T-helper 2 cell treated with Interferon-gamma antibody and Interleukin-4, amounts not matched to agents 5 μg/mL and 100 μg/mL, for 36 hours (primary cell): ENCODE measurements at places on chromosomes 1 and 21.

DNA sequence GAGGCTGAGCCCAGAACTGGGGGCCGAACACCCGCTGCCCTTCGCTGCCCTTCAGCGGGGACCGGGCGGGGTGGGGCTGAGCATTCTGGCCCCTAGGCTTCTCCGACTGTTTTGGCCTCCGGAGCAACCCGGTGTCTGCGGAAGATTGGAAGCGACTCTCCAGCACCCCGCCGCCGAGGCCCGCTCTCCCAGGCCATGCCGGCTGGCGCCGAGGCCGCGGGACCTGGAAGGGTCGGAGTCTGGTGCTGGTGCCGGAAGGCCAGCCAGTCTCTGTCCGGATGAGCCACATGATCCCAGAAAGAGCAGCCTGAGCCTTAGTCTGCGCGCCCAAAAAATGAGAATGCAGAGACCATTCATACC is 272.0 kb downstream of the FOXD2 start:
- DNase-seq, result no peak

- no peak for DNase-seq
These were observed 6.7 kb downstream of the TBX15 start for GRCh38 chr1:118981436-118981835.

DNA sequence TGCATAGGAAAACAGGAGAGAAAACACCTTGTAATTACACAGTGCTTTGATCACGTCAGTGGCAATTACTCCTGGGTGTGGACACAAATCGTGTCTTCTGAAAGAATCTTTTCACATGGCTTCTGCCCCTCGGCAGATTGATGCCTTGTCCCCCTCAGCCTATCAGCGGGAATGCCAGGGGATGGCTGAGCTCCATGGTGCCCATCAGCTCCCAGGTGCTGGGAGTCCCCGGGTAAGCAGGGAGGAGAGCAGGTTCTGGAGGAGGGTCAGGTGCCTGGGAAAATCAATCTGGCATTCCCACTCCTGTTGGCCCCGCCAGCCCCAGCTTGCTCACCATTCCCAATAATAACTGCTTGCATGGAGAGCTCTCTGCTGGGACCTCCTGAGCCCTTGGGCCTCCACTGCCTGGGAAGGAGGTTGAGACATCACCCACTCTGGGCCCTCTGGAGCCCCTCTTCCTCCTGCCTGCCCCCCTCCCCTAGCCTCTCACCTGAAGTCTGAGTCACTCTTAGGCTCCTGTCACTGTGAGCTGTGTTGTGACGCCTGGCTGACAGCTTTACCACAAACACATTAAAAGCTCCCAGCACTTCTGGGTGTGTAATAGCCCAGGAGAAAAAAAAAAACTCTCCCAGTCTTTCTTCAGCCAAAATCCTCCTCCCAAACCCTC is 4.9 kb downstream of the CAMK2N1 start:
- no peak for DNase-seq

GRCh38 chr1:48025076-48025475 is 27.9 kb upstream of the TRABD2B start:
- DNase-seq, result no peak

DNA sequence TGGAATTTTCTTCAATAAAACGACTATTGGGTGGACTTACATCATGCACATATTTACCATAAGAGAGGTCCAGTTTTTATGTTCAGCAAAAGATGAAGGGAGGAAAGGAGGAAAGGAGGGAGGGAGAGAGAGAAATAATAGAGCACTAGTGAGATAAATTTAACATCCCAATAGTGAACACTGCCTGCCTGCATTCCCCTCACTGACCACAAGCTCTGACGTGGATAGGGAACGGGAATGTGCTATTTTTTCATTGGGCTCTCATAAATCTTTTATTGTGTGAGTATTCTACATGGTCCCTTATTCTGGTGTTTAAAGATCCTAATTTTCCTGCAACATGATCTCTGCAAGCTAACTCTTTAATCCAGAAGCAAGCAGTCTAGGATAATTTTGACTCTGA is 82.1 kb downstream of the TTC3 start:
- no peak for DNase-seq

DNA sequence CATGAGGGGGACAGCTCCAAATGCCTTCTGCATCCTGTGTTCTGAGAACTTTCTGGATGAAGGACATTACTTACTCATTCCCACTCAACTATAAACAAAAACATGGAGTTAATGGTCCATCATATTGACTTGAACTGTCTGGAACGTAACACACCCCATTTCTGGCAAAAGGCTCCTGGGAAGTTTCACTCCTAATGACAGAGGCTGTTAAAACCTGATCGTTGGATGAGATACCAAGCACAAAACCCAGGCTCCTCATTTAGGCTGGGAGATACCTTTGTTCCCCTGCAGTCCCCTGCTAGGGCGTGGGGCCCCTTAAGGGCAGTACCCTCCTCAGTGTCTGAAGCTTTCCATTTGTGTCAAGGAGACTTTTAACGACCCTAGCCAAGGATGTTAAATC is 78.9 kb downstream of the RHOU start:
- DNase-seq, result no peak

GRCh38 chr1:31487143-31487542 is 74.1 kb downstream of the SERINC2 start:
- DNase-seq, result no peak

DNA sequence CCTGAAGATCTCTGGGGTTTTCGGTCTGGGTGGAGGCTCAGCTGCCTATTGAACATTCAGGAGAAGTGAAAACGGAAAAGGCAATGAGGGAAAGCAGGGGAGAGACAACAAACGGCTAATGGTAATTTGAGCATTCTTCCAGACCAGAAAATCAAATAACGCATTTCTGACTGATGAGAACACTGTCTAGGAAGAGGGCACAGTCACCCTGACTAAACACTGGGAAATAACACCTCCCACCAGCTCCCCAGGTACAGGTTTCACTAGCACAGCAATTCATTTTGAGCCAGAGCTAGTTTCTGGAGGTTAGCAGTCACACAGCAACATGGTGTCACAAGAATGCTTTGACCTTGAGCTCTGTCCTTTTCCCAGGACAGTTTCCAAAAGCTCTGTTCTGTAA is 21.1 kb downstream of the NCF2 start:
- DNase-seq, result no peak

DNA sequence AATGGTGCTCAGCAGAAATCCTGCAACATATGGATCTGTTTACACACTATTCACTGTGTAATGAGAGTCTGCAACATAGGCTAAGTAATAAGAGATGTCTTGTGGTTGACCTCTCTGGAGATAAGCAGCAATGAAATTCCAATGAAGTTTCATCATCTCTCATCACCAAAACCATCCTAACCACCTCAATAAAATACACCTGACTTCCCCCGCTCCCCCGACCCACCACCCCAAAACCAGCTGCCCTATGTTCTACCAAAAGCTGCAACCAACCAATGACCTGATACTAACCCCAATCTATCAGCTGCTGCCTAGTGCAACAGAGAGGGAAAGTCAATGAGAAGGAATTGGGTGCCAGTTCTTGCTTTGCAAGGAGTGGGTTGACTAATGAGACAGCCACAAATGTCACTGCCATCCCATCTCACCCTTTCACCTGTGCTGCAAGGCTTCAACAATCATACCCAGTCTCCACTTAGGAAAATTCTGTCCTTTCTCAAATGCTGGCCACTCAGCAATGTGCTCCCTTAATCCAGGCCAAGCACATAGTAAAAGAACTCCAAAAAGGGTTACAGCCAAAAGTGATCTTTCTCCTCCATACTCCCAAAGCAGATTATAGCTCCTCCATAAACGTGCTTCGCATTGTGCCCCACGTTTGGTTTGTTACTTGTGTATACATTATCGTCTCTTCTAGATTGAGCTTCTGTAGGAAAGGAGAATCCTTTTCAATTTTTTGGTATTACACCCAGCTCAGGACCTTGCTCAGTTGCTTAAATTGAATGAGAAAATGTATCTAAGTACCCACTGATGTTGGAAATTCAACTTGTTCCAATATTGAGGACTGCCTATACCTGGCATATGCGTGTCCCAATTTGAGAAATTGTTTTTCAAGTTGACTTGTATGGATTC is 29.0 kb downstream of the MRPL39 start:
- peak; percentile 62 for DNase-seq

- DNase-seq, result no peak
These were observed 894 bp upstream of the TSEN15 start for GRCh38 chr1:184050636-184051035.

DNA sequence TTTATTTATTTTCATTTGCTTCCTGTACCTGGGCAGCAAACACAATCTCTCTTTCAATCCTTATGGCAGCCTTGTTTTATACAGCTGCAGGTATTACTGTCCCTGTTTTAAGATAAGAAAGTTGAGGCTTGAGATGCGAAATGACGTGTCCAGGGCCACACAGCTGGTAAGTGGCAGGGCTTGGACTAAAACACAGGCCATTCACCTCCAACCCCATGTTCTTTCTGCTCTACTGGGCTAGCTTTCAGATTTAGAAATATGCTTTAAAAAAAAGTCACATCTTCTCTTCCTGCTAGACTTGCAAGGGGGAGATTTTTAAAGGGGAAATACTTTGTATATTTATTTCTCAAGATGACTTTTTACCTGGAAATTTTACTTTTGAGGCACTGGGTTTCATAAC is 62.8 kb downstream of the CNST start:
- DNase-seq, result no peak

- no peak for DNase-seq
These were observed 70.8 kb upstream of the KCND3 start for GRCh38 chr1:112060261-112060660.
